ENCODE measurements at places on chromosomes 3 and 15.

DNA sequence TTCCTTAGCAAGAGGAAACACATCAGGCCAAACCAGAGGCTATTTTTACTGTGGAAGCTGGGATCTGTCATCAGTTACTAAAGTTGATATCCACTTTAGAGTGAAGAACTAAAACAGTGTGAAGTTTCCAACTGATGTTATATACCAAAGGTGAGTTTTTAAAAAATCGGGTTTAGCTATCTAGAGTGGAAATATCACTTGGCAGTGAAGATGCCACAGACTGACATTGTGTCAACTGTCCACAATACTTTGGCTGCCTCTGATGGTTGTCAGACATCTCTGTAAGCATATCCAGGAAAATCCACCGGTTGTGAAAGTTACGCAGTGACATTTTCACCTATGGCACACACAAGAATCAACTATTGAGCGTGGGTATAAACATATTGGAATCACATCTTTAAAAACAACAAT lies 9.2 kb downstream of the ZIC1 start:
- no peak for DNase-seq

DNA sequence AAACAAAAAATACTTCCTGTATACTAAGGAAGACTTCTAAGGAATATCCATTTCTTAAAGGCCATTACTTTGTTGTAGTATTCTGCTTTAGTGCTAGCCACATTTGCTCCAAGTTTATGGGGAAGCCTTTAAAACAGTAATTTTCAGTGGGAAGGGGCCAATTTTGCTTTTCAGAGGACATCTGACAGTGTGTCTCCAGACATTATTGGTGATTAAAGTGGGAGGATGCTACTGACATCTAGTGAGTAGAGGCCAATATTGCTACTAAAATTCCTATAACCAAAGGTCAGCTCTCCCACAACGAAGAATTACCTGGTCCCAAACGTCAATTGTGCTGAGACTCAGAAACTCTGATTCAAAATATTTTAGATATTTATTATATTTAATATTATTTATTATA lies 24.8 kb downstream of the SLC28A2 start:
- DNase-seq, result no peak

DNA sequence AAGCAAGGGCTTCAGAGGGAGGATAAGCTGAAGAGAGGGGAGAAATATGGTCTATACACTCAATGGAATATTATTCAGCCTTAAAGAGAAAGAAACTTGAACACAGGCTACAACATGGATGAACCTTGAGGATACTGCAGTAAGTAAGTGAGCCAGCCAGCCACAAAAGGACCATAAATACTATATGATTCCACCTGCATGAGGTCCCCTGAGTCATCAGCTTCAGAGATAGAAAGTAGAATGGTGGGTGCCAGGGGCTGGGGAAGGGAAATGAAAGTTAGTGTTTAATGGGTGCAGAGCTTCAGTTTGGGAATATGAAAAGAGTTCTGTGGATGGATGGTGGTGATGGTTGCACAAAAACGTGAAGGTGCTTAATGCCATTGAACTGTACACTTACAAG lies 68.4 kb upstream of the SEC13 start:
- DNase-seq, result no peak

GRCh38 chr15:77959432-77959879 lies 118.1 kb downstream of the TBC1D2B start:
- peak; percentile 83 for DNase-seq

- DNase-seq, result no peak
Observed at GRCh38 chr3:47340866-47341265, 40.0 kb upstream of the PTPN23 start.

DNA sequence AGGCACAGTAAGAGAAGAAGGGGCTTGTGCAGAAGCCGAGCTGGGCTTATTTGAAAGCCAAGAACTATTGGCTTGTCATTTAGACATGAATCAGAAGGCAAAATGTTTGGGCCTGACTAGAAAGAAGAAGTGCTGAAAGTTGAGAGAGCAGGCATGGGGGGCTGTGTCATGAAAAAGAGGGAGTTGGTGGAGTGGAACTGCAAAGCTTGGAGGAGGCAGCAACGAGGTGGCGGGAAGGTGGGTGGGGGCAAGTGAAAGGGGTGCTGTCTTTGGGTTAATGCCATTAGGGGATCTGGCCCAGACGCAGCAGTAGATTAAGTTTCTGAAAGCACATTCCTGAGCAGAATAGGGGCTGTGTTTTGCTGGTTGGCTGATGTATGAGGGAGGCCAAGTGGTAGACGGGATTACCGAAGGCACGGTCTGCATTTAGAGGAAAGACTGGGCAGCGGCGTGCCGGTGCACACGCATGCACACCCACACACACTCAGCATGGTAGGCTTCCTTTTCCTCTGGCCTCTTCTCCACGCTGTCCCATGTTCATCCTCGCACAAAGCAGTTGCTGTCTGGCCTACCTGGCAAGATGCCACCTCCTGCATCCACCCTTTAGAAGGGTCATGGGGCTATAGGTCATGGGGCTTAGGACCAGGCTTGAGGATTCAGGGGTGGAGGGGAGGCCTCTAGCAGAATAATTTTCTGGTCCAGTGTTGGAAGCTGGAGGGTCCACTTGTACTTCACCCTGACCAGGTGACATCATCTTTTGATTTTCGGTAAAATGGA lies 43.0 kb downstream of the BOC start:
- no peak for DNase-seq
